NCI-H1417 (cell line): ENCODE measurements at places on chromosomes 12 and 14.

GRCh38 chr12:123264642-123265041 lies 7.0 kb downstream of the CDK2AP1 start:
- no peak for DNase-seq

GRCh38 chr12:66024949-66025348 lies 105.6 kb downstream of the LLPH start:
- DNase-seq, result no peak

DNA sequence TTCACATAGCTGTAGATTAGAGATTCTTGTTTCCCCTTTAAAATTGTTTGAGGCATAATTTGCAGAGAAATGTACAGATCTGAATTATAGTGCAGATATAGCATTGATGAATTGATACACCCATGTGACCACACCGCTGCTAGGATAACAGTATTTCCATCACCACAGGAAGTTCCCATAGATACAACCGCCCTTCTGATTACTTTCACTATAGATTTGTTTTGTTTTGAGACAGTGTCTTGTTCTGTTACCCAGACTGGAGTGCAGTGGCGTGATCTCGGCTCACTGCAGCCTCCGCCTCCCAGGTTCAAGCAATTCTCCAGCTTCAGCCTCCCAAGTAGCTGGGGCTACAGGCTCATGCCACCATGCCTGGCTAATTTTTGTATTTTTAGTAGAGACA lies 8.8 kb upstream of the ASPG start:
- no peak for DNase-seq

DNA sequence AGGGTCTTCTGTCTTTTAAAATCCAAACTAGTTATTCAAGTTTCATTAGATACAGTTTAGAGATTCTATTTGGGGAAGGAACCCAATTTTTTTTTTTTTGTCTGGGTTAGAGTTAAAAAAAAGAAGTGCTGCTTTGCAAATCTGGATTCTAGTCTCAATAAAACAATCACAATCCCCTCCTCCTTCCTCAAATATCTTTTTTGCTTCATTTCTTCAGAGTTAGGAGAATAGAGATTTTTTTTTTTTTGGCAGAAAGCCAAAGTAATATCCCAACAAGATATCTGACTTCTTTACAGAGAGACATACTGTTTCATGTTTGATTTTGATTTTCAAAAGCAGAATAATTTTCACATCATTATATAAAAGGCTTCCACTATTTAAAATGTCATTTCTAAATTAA lies 201.9 kb downstream of the FOXN3 start:
- no peak for DNase-seq

- DNase-seq, result no peak
Observed at GRCh38 chr12:31031951-31032335, 41.7 kb upstream of the DDX11 start.

DNA sequence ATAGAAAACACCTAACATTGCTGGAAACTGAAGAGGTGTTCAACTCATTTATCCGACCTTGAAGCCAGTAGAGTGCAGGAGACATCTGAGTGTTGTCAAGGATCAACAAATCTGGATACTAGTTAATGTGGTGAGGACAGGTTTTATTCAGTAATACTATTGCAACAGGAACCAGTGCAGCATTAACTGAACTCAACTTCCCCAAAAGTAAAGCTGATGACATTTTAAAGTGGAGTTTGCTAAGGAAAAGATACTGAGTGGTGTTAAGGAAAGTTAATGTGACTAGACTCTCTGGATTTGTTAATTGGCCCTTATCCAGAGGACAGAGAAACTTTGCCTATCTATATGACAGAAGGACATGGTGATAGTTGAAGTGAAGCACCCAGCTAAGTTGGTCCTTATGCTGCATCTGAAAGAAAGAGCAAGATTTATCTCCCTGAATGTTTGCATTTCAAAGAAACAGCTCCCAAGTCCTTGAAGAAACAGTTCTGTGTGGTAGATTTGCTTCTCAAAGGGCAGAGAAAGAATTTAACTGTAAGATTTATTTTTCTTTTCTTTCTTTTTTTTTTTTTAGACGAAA lies 1.2 kb upstream of the CLEC7A start:
- DNase-seq, result no peak

- no peak for DNase-seq
Observed at GRCh38 chr12:65868133-65868705, 43.9 kb downstream of the HMGA2 start.
